Thyroid gland (tissue), 4 donors: ENCODE measurements at places on chromosomes 16 and 17.
A peak's percentile ranks its signal among the peaks of the same experiment; 100 is the strongest.

GRCh38 chr16:8310323-8310722 is 280.0 kb downstream of the TMEM114 start:
- no peak for DNase-seq

GRCh38 chr17:68566442-68566738 is 34.8 kb downstream of the FAM20A start:
- no peak for DNase-seq

DNA sequence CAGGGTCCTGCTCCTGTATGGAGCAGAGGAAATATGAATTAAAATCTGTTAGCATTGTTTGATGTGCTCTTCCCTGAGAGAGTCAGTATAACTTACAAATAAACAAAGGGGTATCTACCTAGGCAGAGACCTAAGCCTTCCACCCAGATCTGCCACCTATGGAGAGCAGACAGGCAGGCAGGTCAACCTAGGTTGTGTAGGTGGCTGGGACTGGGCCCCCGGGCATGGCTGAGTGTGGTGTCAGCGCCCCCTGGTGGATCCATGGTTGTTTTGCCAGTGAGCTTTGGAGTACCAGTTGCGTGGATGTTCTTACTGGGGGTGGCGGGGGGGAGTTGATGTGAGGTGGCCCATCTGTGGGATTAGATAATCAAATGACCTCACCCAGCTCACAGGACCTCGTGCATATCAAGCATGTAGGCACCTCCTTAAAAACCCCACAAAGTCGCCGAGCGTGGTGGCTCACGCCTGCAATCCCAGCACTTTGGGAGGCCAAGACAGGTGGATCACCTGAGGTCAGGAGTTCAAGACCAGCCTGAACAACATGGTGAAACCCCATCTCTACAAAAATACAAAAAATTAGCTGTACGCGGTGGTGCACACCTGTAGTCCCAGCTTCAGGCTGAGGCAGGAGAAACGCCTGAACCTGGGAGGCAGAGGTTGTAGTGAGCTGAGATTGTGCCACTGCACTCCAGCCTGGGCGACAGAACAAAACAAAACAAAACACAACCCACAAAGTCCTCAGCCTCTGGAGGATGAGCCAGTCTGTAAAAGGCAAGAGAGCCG is 17.6 kb downstream of the DUS2 start:
- DNase-seq = peak; percentile 79

GRCh38 chr16:3475604-3476375 is 19.5 kb downstream of the C16orf90 start:
- DNase-seq = no peak

GRCh38 chr16:72764015-72764654 is 283.8 kb downstream of the ZFHX3 start:
- DNase-seq = no peak

DNA sequence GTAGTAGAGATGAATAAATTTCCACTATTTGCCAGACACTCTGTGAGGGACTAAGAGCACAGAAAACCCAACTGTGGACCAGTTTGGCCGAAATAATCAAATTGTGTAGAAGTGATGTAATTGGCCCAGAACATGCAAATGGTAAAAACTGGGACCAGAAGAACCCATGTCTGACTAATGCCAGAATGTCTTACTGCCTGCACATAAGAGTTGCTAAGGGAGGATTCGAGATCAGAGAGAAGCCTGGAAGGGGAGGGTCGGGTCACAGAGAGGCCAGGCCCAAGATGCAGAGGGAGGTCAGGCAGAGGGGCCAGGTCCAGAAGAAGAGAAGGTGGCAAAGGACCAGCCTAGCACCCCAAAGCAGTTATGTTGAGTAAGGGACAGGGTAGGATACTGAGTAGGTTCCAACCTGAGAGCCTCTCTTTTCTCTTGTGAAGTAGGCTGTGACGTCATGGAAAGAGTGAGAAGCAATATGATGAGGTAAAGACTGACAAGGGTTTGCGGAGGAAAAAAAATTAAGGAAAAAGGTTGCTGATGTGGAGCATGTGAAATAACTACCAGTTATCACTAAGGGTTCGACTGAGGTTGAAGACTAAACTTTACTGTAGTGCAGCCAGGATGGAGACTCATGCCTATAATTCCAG is 53.2 kb downstream of the SKAP1 start:
- DNase-seq = no peak

GRCh38 chr17:55540414-55541091 is 29.3 kb upstream of the SMIM36 start:
- DNase-seq = no peak

DNA sequence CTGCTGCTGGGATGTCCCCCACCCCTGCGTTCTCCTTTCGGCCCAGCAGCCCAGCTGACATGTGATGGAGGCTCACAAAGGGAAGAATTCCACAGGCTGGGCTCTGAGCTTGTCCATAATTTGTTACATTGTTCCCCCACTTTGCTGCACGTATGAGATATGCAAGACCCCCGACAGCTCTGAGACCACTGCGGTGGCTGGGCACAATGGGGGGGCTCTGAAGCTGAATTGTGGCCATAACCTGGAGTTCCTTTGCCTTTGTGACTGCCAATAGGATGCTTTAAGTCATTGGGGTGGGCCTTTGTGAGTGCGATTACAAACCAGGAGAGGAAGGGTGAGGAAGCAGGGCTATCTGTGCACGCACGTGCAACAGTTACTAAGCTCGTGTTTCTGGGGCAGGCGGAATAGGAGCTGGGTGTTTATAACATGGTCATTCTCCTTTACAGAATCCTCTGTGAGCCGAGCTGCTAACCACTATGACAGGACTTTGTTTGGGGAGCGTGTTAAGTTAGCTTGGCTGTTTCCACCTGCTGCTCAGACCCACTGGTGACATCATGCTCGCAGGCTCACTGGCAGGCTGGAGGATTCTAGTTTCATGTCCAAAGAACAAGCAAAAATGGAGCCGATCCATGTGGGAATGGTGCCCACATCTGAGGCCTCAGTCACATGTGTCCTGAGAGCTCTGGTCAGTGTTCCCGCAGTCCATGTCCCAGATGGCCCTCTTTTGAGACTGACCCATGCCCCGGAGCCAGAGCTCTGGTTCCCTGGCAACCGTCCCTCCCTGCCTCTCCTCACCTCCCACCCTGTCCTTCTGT is 208.3 kb upstream of the SALL1 start:
- DNase-seq = no peak

- DNase-seq = no peak
Measured at GRCh38 chr17:49783791-49784190, 4.7 kb upstream of the KAT7 start.

GRCh38 chr17:9185688-9186284 is 164.5 kb downstream of the NTN1 start:
- no peak for DNase-seq

DNA sequence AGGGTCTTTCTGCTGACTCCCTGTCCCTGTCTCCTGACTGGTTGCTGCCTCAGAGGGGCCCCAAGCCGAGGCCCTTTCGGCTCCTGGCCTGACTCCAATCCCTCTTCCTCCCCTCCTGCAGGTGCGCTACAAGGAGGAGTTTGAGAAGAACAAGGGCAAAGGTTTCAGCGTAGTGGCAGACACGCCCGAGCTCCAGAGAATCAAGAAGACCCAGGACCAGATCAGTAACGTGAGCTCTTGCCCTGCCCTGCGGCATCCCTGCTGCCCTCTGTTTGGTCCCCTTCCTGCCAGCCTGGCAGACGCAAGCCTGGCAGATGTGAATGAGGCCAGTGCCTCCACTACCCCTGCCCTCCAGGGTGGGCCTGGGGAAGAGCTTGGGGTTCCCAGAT is 27.1 kb upstream of the LASP1NB start:
- DNase-seq = no peak

GRCh38 chr16:79047337-79047736 is 553.2 kb downstream of the MAF start:
- DNase-seq = no peak
